ENCODE measurements at places on chromosomes 6 and 20. TPM values are rescaled to one million over a fixed set of nuclear protein-coding genes. Genes with fewer than 3 reads are reported as not detected.

RAB22A gene
- 12.0 TPM for total RNA-seq

ELOVL4 gene
- 1.3 TPM for total RNA-seq

REM1 gene
- not detected for total RNA-seq

CFAP61 gene
- total RNA-seq: not detected

DNA sequence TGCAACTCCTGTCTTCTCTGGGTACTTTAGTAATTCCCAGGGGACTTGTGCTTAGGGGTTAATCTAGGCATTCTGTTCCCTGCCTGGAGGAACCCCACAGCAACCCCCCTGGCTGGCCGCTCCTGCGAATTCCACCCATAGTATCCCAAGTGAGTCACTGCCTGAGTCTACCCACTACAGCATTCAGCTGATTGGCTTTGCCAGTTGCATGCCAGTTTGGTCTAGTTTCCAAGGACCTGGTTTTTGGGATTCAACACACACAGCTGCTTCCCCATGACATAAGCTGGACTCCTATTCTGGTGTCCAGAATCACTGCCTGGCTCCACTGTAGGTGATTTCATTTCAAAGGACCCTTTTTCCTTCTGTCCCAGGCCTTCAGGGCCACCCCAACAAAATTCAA is 40.3 kb downstream of the PLCG1 start:
- DNase-seq: no peak

GRCh38 chr6:36073587-36073986 is 46.0 kb downstream of the MAPK14 start:
- no peak for DNase-seq

DNA sequence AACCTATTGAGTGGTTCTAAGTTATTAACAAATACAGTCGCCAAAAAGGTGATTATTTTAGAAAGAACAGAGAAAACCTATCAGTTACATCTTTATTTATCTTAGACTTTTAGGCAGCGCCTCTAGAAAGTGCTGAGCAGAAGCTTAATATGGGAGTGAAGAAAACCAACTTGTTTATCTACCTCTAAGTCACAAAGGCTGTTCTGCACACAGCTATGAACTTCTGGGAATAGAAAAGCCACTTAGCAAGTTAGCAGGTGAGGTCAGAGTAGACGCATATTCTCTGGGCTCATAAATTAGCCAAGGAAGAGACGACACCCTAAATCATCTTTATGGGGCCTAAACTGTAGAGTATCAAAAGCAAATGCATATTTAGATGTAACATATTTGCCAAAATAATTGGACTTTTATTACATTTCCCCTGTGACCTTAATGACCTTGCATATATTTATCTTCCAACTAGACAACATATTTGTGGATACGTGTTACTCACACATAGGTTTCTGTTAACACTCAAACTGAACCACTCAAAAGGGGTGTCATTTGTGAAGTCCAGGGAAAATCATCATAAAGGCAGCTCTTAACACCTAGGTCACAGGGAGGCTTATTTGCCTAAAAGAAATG is 267.1 kb downstream of the ADGB start:
- DNase-seq: no peak

Measured in activated CD4-positive, alpha-beta memory T cell treated with anti-CD3 and anti-CD28 coated beads for 36 hours (primary cell).